ENCODE measurements at places on chromosomes 1 and 21.

GRCh38 chr1:92698932-92699331, 86.0 kb downstream of the EVI5 start:
- DNase-seq: no peak

DNA sequence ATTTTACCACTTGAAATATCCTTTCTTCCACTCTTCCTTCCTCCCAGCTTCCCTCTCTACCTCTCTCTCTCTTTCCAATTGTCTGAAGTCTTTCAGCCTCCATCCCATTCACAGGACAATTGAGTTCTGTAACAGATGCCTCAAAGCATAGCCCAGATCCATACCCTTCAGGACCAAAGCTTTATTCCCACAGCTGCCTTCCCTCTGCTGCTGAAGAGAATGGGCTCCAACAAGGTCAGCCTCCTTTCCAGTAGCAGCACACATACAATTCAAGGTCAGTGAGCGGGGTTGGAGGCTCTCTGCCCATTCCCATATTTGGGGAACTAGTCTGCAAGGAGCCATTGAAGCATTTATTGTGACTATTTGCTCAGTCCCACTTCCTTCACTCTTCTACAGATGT, 179.9 kb downstream of the DPYD start:
- no peak for DNase-seq

GRCh38 chr1:66598670-66599069, 64.7 kb downstream of the SGIP1 start:
- no peak for DNase-seq

- no peak for DNase-seq
These were observed 39.9 kb downstream of the SIPA1L2 start for GRCh38 chr1:232589812-232590743.
